ENCODE measurements at places on chromosomes 1 and 21.

DNA sequence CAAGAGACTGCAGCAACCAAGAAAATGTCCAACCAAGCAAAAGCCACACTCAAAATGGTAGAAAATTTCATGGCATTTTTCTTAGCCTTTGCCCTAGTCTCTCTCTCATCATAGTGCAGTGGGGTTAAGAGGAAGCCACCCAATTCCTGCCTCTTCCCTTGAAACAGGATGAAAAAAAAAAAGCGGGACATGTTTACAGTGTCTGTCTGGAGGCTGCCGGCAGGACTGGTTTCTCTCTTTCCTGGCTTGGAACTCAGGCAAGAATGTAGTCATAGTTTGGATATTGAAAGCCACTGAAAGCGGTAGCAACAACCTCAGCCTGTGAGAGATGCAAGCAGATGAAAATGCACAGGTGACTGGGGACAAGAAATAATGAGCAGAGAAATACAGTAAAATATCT is 13.3 kb upstream of the TNFSF18 start:
- DNase-seq, result no peak

GRCh38 chr1:118563981-118564951 is 379.2 kb upstream of the SPAG17 start:
- DNase-seq, result peak; percentile 7

- no peak for DNase-seq
These were observed 107.6 kb downstream of the NAV1 start for GRCh38 chr1:201646411-201647022.

DNA sequence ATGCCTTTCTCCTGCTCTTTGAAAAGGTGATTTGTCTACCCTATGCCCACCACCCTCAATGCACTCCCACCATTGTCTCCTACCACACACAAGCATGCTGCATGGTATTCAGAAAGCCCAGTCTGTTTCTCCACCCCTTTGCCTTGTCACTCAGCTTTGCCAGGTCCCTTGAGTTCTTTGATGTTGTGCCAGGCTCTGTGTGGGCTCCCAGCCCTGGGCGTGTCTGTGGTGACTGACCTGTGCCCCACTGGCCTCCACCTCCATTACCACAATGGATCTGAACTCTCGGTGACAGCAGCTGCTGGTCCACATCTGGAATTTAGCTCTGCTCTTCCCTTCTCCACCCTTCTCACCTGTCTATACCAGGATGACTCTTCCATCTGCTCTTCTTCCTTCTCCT is 34.9 kb downstream of the ATP2B4 start:
- DNase-seq, result no peak

GRCh38 chr1:231099996-231100767 is 60.1 kb upstream of the FAM89A start:
- DNase-seq, result no peak
